ENCODE measurements at places on chromosomes 6 and 20.
A peak's percentile ranks its signal among the peaks of the same experiment; 100 is the strongest.

DNA sequence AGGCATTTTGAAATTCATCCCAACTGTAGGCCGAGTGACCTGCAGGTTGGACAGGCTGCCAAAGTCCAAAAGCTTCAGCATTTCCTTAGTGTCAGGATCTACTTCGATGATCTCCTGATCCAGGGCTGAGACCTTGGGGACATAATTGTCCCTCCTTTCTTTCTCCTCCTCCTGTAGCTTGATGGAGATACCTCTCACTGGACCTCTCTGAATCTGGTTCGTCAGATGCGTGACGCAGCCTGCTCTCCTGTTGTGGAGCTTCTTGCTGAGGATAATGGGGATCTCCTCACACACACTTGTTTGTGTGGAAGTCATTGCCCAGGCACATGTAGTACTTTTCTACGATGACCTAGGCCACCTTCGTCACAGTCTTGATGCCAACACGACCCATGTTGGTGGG, 1.5 kb upstream of the MAS1L start:
- no peak for DNase-seq

GRCh38 chr20:5000263-5001173, 792 bp downstream of the SLC23A2 start:
- DNase-seq, result peak; percentile 52

DNA sequence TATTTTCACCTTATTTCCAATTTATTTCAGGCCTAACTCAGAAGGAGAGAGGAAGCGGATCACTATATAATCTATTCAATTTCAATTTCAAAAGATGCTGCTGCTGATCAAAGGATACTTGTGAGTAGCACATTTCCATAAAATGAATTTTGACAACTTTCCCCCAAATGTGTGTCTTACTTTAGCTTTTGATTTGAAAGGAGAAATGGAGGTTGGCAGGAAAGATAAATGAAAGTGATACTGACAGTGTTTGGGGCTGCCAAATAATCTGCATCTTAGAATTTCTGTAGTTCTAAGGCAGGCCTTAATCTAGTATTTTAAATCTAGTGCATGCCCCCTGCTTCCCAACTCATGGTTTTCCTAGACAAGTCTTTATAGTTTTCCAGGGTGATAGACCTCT, 535.4 kb downstream of the DOK5 start:
- DNase-seq, result no peak

GRCh38 chr6:1724616-1725015, 114.9 kb downstream of the FOXC1 start:
- DNase-seq, result no peak

- DNase-seq, result no peak
Measured at GRCh38 chr20:57688864-57689263, 21.0 kb downstream of the PMEPA1 start.

GRCh38 chr6:46135176-46135575, 5.4 kb downstream of the ENPP4 start:
- no peak for DNase-seq

DNA sequence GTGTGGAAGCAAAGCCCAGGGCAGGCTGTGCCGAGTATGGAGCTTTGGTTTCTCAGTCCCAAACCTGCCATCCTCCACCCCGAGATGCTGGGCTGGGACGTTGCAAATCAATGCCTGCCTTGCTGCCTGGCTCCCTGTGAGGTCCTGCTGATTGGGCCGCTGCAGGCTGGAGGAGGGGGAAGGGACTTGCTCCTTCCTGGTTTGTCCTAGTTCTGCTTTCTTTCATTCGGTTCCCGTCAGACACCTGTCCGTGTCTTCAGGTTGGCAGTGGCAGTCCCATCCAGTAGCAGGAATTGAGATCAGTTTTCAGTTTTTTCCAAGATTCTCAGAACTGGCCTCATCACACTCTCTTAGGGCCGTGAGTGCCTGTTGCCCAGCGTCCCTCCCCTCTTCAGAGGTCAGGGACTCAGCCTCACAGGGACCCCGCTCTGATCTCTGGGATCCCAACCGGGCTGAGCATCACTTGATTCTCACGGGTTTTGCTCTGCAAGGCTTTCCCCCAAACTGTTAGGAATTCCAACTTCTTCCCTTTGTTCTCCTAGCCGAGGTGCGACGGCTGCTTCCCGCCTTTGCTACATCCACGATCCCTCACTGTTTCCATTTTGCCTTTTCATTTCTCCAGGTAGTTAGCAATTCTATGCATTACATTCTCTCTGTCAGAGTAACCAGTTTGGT, 24.2 kb upstream of the TAGAP start:
- no peak for DNase-seq

GRCh38 chr6:163705923-163706322, 291.4 kb downstream of the QKI start:
- no peak for DNase-seq

- no peak for DNase-seq
Measured at GRCh38 chr6:123897965-123898364, 94.3 kb downstream of the NKAIN2 start.

GRCh38 chr6:15264902-15265761, 19.3 kb downstream of the JARID2 start:
- DNase-seq, result no peak

- DNase-seq, result no peak
Measured at GRCh38 chr20:18585134-18585533, 2.7 kb upstream of the DTD1 start.

- DNase-seq, result no peak
Measured at GRCh38 chr6:38955861-38956260, 92.7 kb upstream of the GLP1R start.

DNA sequence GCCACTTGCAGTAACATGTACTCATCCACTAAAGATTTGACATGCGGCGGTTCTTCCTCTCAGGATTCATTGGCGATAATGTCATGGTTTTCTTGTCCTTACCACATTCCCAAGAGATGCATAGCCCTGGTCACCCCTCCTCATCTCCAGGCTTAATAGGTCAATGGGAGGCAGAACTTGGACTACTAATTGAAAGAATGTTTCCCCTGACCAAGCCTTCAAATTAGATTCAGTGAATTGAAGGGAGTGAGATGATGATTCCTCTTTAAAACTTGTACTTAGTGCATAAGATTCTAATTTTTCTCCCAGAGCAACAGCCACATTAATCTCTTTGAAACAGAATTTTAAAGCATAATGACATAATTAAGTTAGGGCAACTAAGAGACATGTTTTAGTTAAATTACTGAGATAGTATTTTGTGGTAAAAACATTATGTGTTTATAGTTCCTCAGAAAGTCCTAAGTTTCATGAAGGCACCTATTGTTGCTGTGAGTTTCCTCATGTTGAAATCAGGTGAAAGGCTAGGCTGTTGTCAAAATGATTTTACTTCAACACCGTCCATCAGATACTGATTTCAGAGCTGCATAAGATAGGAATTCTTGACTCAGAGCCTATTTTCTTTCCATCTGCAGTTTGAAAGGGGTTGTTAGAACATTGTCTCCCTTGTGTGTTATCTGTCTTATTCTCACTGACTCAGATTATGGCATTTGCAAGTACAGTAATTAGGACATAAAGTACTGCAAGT, 48.5 kb downstream of the STK4 start:
- no peak for DNase-seq

GRCh38 chr6:8858854-8859331, 423.5 kb upstream of the SLC35B3 start:
- DNase-seq, result no peak

All from GM13976 (cell line).